ENCODE measurements at places on chromosomes 4 and X.

DNA sequence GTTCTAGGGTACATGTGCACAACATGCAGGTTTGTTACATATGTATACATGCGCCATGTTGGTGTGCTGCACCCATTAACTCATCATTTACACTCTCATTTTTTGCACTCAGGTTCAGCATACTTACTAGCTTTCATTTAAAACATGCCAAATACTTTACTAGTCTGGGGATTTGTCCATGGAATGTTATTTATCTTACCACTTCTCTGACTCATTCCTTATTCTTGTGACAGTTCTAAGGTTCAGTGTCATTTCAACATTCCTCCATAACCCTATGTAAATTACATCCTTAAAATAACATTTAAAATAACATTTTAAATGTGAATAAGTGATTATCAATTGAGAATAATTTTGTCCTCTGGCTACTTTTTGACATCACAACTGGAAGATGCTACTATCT lies 19.5 kb upstream of the SYTL5 start:
- DNase-seq, result no peak
- no peak overlapping the region for H3K27ac ChIP-seq
- no peak overlapping the region for H3K4me3 ChIP-seq
- no peaks in the 10 kb centered on the region for H3K4me1 ChIP-seq
- H3K36me3 ChIP-seq, result no peaks in the 10 kb centered on the region
- no peaks in the 10 kb centered on the region for H3K27me3 ChIP-seq

GRCh38 chrX:106906361-106906760 lies 3.2 kb upstream of the RIPPLY1 start:
- H3K4me1 ChIP-seq, result no peaks in the 10 kb centered on the region
- no peak for DNase-seq
- H3K4me3 ChIP-seq, result no peak overlapping the region
- H3K36me3 ChIP-seq, result no peaks in the 10 kb centered on the region
- H3K27me3 ChIP-seq, result no peaks in the 10 kb centered on the region

GRCh38 chr4:143726714-143727113 lies 26.2 kb upstream of the FREM3 start:
- no peak overlapping the region for H3K4me3 ChIP-seq
- no peaks in the 10 kb centered on the region for H3K27me3 ChIP-seq
- no peaks in the 10 kb centered on the region for H3K4me1 ChIP-seq
- H3K27ac ChIP-seq, result no peak overlapping the region
- no peak for DNase-seq

DNA sequence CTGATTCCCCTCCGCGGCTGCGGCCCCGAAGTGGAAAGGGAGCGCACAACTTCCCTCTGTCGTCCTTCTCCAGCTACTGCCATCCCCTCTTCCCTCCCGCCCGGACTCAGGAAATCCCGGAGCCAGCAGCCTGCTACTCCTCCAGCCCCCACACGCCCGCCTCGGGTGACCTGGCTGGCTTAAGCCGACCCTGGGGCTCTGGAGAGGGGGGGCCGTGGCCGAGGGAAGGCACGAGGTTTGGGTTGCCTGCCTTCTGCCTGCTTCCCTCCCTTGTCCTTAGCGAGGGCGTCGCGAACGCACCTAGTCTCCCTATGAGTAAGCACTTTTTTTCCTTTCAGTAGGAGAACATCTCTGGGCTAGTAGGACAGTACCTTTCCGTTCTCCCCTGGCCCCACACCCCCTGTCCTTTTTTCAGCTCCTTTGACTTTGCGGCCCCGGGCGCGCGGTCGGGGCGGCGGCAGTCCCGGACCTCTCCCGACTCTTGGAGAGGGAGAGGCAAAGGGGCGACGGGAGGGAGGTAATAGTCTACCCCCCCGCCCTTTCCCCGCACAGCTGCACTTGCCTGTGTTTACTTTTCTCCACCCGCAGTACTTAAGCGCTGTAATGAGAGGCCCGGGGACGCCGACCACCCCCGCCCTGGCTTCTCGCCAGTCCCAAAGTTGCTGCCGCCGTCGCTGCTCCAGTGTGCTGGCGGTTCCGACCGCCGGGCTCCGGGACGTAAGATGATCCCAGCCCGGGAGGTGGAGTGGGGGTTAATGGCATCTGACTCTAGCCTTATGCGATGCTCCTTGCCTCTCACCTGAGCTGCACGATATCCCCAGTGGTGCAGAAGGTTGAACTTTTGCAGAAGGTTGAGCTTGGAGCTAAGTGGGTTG lies 868 bp downstream of the PLS3 start:
- no peaks in the 10 kb centered on the region for H3K4me1 ChIP-seq
- H3K27ac ChIP-seq, result peak overlapping the region; percentile 78
- H3K36me3 ChIP-seq, result no peaks in the 10 kb centered on the region
- H3K27me3 ChIP-seq, result no peaks in the 10 kb centered on the region
- peak overlapping the region; percentile 40 for H3K4me3 ChIP-seq
- DNase-seq, result peak; percentile 10

DNA sequence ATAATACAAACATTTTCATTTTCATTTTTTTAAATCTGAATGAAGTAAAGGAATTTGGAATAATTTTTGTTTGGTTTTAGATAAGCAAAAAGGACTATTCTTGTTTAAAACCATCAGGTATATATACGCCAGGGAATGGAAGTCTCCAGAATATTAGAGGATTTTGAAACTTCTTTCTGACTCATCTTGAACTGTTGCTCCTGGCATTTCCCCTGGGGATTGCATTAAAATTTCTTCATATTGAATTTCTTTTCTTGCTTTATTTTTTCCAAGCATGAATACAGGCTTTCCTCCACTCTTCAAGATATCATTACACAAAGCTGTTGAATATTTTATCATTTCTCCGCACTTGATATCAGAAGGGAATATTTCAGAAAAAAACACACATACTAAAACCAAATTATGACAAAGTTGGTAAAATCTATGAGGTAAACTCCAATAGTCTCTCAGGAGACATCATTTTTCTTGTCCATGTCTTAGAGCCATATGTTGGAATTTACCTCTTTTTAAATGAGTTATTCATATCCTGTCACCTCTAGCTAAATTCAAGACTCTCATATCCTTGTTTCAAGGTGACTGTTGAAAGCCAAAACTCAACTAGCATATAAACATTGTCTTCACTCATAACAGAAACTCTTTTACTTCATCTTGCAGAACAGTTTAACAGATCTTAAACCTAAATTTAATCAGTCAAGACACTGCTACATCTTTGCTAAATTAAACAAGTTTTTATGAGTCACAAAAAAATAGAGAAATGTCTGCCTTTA lies 20.7 kb upstream of the CSN1S1 start:
- no peak for DNase-seq
- H3K36me3 ChIP-seq, result no peaks in the 10 kb centered on the region
- H3K4me3 ChIP-seq, result no peak overlapping the region
- no peaks in the 10 kb centered on the region for H3K27me3 ChIP-seq
- H3K4me1 ChIP-seq, result no peaks in the 10 kb centered on the region

DNA sequence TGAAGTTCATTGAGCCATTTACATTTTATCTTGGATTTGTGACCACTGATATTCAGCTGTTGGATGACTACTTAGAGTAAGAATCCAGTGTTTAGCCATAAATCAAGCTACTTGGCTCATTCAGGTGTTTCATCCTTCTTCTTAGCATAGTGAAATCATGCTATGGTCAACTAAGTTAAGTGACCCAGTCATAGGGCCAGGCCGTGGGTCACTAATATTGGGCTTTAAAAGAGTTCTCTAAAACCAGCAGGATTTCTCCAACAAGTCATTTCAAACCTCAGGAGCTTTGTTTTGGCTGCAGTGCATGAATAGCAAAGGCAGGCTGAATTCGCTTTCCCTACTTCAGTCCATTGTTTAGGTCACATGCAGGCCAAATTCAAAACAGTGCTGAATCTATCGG lies 181.0 kb downstream of the MAML3 start:
- no peaks in the 10 kb centered on the region for H3K27me3 ChIP-seq
- H3K4me3 ChIP-seq, result no peak overlapping the region
- H3K36me3 ChIP-seq, result no peaks in the 10 kb centered on the region
- H3K4me1 ChIP-seq, result peaks cover 7% of the 10 kb centered on the region
- H3K27ac ChIP-seq, result no peak overlapping the region
